Upper lobe of left lung (tissue), 6 donors: ENCODE measurements at places on chromosomes 13 and 19. TPM values are rescaled to one million over a fixed set of nuclear protein-coding genes. Genes with fewer than 3 reads are reported as not detected.

- DNase-seq = peak; percentile 65
Measured at GRCh38 chr19:4075373-4075772, 8.7 kb upstream of the ZBTB7A start.

- no peak for DNase-seq
Measured at GRCh38 chr19:31318790-31319425, 30.3 kb downstream of the TSHZ3 start.

- no peak for DNase-seq
Measured at GRCh38 chr13:39527961-39528660, 74.9 kb downstream of the LHFPL6 start.

- no peak for DNase-seq
Measured at GRCh38 chr13:98207416-98207815, 30.3 kb upstream of the RNF113B start.

DNA sequence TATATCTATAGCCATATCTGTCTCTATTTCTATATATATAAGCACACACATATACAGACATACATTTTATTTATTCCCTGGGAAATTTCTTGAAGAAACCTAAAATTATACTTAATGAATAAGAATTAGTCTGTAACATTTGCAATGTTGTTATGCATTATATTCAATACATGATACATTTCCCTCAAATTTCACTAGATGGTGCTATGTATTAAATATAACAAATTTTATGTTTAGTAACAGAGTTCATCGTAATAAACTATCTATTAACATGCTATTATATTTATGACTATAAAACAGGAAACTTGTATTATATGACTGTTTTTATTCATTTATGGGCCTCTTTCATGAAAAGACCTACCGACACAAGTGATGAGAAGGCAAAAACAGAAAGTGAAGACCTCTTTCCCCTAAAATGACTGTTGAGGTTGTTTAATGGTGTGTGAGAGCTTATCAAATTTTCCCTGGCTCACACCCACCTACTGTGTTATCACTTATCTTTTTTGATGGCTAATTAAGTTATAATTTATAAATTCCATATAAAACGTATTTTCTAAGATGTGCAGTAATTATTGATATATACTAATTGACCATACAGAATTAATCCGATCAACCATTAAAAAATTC, 881.9 kb downstream of the SLITRK6 start:
- no peak for DNase-seq

GRCh38 chr19:18220632-18221275, 5.5 kb downstream of the PDE4C start:
- peak; percentile 64 for DNase-seq

GRCh38 chr19:32566246-32566830, 14.7 kb upstream of the PDCD5 start:
- no peak for DNase-seq

DNA sequence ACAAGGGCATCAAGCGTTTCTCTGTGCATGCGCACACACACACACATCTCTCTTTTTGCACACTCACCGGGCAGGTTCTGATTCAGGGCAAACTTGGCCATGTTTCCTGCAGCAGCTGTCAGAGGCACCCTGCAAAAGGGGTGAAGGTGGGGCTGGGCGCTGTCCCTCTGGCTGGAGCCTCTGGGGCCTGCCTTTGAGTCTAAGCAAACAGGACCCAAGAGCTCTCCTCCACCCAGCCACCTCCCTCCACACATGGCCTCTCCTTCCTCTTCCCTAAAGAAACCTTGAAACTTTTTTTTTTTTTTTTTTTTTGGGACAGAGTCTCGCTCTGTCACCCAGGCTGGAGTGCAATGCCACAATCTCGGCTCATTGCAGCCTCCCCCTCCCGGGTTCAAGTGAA, 5.3 kb downstream of the KANK3 start:
- DNase-seq = no peak

- no peak for DNase-seq
Measured at GRCh38 chr19:18504886-18505610, 16.8 kb downstream of the ELL start.

GRCh38 chr19:6654347-6655310, 15.3 kb downstream of the TNFSF14 start:
- no peak for DNase-seq

DNA sequence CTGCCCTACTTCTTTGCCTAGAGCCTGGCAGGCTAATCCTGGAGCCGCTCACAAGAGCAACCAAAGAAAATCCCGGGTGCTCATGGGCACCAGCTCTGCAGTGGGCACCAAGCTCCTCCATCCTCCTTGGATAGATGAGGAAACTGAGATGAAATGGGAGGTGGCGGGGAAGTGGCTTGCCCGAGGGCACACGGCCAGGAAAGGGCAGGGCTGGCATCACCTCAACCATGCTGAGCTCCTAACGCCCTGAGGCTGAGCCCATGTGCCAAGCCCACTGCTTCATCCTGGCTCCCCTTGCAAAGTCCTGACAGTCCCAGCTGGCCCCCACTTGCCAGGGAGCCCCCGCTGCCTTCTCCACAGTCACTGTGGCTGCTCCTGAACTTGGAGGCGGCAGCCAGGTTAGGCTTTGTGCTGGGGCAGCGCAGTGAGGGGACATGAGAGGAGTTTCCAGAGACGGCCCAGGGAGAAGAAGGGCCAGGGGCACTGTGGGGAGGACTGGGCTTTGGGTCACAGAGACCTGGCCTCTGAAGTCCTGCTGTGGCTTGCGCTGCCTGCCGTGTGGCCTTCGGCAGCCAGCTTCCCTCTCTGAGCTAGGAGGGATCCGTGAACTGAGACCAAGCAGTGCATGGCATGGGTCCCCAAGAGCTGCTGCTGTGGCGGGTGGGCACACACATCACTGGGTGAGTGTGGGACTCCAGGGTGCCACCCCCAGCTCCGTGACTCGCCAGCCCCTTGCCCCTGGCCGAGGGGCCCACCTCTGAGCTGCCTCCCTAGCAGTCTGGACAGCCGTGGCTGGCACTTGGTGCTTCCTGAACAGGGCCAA, 17.5 kb downstream of the TMED1 start:
- no peak for DNase-seq

- DNase-seq = no peak
Measured at GRCh38 chr19:58355908-58356765, 2.8 kb upstream of the A1BG start.

DNA sequence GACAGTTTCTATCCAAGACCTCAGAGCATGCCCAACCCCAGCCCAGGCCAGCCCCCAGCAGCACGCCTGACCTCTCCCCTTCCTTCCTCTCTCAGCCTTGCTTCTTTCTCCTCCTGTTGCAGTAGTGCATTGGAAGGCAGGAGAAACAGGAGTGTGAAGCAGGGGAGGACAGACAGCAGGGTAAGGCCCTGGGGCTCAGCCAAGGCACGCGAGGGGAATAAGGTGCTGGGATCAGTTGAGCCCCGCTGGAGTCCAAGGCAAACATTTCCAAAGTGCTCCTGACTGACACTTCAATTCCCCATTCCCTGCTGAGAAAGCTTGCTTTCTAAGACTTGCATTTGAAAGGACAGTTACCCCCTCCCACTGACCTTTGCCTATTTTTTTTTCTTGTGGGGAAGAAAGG, 73.1 kb upstream of the OLFM4 start:
- DNase-seq = no peak

- DNase-seq = no peak
Measured at GRCh38 chr13:42148538-42148937, 100.1 kb downstream of the DGKH start.

- DNase-seq = no peak
Measured at GRCh38 chr13:112658808-112659207, 31.0 kb upstream of the ATP11A start.

DNA sequence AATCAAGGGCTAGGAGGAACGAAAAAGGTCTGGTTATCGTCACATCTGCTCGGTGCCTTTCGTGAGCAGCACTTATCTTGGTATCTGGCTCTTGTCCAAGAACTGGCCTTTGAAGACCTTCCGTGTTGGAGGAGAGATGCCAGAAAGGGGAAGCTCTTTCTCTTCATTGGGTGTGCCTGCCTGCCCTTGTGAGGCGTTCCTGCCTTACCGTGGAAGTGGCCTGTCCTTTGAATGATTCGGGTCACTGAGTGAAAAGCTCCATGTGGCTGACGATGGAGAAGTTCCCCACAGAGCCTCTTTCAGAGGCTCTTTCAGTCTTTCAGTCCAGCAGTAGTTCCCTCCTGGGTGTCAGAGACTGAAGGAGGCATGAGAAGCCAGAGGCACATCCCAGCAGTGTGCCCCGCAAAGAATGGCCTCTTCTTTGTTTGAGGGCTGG, 121.5 kb upstream of the SLC10A2 start:
- DNase-seq = no peak

- DNase-seq = peak; percentile 84
Measured at GRCh38 chr19:17455308-17456123, 5.2 kb downstream of the NXNL1 start.

- DNase-seq = peak; percentile 54
Measured at GRCh38 chr19:932648-933552, 7.1 kb downstream of the ARID3A start.

DNA sequence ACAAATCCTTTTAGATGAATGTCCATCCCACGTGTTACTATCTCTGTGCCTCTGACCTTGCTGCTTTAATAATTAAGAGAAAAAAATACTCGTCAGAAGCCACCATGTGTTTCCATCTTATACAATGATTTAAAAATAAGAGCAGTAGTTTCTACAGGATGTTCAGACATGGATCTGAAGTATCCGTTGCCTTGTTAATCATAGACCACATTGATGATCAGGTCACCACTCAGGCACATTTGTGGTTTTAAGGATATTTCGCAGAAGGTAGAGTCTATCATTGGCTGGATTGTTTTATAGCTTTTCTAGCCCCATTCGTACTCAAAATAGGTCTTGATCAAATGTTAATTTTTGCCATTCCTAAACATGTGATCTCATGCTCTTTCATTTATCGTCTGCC, 710.0 kb upstream of the ARGLU1 start:
- DNase-seq = no peak

GRCh38 chr19:15251749-15252397, 19.6 kb upstream of the EPHX3 start:
- DNase-seq = peak; percentile 82

- no peak for DNase-seq
Measured at GRCh38 chr13:110950819-110951570, 36.1 kb upstream of the ANKRD10 start.

DNA sequence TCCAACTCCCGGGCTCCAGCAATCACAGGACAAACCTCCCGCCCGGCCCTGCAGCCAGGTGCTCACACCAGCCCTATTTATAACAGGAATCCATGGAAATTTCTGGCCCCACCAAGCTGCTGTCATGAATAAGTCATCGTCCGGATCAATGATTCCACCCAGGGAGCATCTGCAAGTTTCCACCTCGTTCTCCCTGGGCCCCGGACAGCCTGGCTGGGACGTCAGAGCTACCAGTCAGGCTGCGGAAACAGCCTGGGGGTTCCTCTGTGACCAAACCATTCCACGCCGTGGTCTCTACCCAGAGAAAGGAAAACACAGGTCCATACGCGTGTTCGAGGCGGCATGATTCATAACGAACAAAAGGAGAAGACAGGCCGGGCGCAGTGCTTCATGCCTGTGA, 20.7 kb upstream of the PTBP1 start:
- DNase-seq = no peak

DNA sequence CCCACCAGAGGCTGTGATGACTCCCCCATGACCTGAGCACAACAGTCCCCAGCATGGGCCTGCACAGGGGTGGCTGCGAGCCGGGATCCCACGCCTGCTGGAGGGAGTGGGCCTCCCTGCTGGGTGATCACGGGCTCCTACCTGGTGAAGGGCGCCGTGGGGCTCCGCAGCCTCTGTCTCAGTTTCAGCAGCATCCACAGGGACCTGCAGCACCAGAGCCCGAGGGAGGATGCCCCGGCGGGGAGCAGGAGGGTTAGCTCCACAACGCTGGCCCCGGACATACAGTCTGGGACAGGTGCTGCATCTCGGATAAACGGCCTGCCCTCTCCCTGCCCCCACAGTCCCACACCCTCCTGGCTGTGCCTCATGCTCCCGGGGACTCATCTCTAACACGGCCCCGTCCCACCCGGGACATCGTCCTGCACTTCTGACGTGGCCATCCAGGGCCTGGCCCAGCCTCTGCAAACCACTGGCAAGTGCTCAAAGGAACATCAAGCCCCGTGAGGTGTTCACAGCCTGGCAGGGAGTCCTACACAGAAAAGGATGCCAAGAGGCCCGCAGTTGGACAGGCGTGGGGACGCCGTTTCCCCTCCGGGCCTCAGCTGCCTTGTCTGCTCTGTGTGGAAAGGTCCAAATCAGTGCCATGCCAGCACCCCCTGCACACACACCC, 10.5 kb downstream of the PEX11G start:
- DNase-seq = no peak

- no peak for DNase-seq
Measured at GRCh38 chr19:47176071-47176626, 45.5 kb downstream of the SAE1 start.

DNA sequence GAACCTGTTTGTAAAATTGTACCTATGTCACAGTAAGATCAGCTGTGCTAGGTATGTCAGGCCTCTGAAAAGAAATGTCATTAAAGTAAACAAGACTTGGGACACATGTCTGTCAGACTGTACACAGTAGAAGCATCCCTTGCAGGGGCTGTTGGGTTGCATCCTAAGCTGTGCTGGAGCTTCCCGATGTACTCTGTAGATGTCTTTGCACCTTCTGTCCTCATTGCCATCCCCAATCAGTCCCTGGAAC, 48.7 kb upstream of the GPR183 start:
- DNase-seq = no peak

GRCh38 chr13:87677496-87678371, 6.6 kb downstream of the SLITRK5 start:
- DNase-seq = peak; percentile 85

- DNase-seq = peak; percentile 68
Measured at GRCh38 chr13:50244713-50245574, 229.7 kb downstream of the KCNRG start.

- no peak for DNase-seq
Measured at GRCh38 chr13:62598708-62599107, 1183.1 kb upstream of the PCDH20 start.

DNA sequence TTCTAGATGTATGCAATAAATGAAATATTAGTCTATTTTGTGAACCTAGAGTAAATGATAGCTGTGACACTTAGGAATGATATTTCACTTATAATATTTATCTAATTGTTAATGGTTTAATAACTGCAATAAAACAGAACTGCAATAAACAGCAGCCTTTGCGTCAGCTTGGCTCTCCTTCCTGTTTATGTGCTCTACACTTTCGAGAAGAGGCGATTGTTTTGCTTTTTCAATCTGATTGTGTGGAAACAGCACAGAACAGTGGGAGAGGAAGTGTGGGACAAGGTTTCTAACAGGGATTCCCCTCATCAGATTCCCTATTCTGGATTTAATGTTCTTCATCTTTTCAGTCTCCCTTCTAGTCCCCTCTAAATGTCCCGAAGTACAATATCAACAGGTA, 17.3 kb upstream of the TRPC4 start:
- no peak for DNase-seq

Gene SYT3
- not detected for total RNA-seq

Gene TJP3
- 94.3 TPM for total RNA-seq

Gene ZNF577
- total RNA-seq = 26.4 TPM

Gene FCGBP
- 9.7 TPM for total RNA-seq

Gene AZU1
- total RNA-seq = 5.7 TPM

Gene CEACAM8
- 0.74 TPM for total RNA-seq

Gene PRR22
- 3.9 TPM for total RNA-seq

Gene AXL
- 28.4 TPM for total RNA-seq

Gene OVOL3
- total RNA-seq = not detected

Gene RASAL3
- total RNA-seq = 20.6 TPM

Gene TNNI3
- 14.6 TPM for total RNA-seq

Gene RUBCNL
- total RNA-seq = 5.3 TPM

Gene CACNG6
- total RNA-seq = 3.5 TPM

Gene WDR88
- not detected for total RNA-seq
